ENCODE measurements at places on chromosomes 6 and 20. TPM values are rescaled to one million over a fixed set of nuclear protein-coding genes. Genes with fewer than 3 reads are reported as not detected.

Gene TREM1
- total RNA-seq: not detected

Gene EFCAB8
- not detected for total RNA-seq

Gene OPRL1
- 3.2 TPM for total RNA-seq

Gene PGC
- not detected for total RNA-seq

Gene RIN2
- total RNA-seq: 0.03 TPM

Gene CST2
- total RNA-seq: not detected

Gene DOK5
- 2.8 TPM for total RNA-seq

Gene VSTM2L
- total RNA-seq: 0.51 TPM

Gene PRDM1
- total RNA-seq: 0.08 TPM

Gene LINC00237
- not detected for total RNA-seq

Gene AGER
- total RNA-seq: 0.35 TPM

Gene IP6K3
- not detected for total RNA-seq

Gene EPHA7
- total RNA-seq: 5.7 TPM

Gene RCAN2
- not detected for total RNA-seq

Gene SLC24A3
- total RNA-seq: not detected

Gene CAGE1
- 0.40 TPM for total RNA-seq

Gene MOXD1
- 17.2 TPM for total RNA-seq

Gene OXT
- total RNA-seq: not detected

Gene KHDC1L
- total RNA-seq: not detected

Gene ADGB
- total RNA-seq: not detected

Gene VSX1
- not detected for total RNA-seq

Gene RGS17
- total RNA-seq: 1.2 TPM

Gene GGT7
- 4.4 TPM for total RNA-seq

Gene WFDC12
- total RNA-seq: not detected

Gene ARFGEF3
- total RNA-seq: 0.82 TPM

Gene FRMD1
- not detected for total RNA-seq

Gene TGM2
- total RNA-seq: 5.6 TPM

Gene LPA
- not detected for total RNA-seq

Gene MPC1
- 34.6 TPM for total RNA-seq

Gene DNAH8
- not detected for total RNA-seq

Gene PTK7
- total RNA-seq: 19.7 TPM

Gene BTNL2
- total RNA-seq: not detected

Gene AMD1
- total RNA-seq: 82.0 TPM

Gene TFAP2A
- 24.6 TPM for total RNA-seq

Gene TAP1
- 36.4 TPM for total RNA-seq

Gene TBXT
- total RNA-seq: not detected

Gene ADAM33
- total RNA-seq: not detected

Gene CST4
- total RNA-seq: not detected

Gene PROKR2
- not detected for total RNA-seq

Gene PMEPA1
- 2.4 TPM for total RNA-seq

Gene SCUBE3
- total RNA-seq: 0.80 TPM

Gene GFOD1
- total RNA-seq: 7.3 TPM

Gene PTCRA
- 6.2 TPM for total RNA-seq

Gene PGBD1
- 3.2 TPM for total RNA-seq

Gene MROH8
- 8.2 TPM for total RNA-seq

Gene PRKN
- total RNA-seq: 0.95 TPM

Gene ALDH5A1
- 6.1 TPM for total RNA-seq

Gene AFG1L
- total RNA-seq: 2.4 TPM

Gene DNMT3B
- total RNA-seq: 2.3 TPM

Gene SMLR1
- total RNA-seq: not detected

Gene TINAG
- total RNA-seq: not detected

Gene CLPSL2
- total RNA-seq: not detected

Gene HSPA1B
- total RNA-seq: 104 TPM
